ENCODE measurements at places on chromosomes 13 and 19. TPM values are rescaled to one million over a fixed set of nuclear protein-coding genes. Genes with fewer than 3 reads are reported as not detected.

- no peak overlapping the region for H3K27ac ChIP-seq
- no peak for DNase-seq
- no peaks in the 10 kb centered on the region for H3K4me1 ChIP-seq
- H3K27me3 ChIP-seq = no peaks in the 10 kb centered on the region
These were observed 8.1 kb downstream of the FAM187B start for GRCh38 chr19:35220315-35220921.

DNA sequence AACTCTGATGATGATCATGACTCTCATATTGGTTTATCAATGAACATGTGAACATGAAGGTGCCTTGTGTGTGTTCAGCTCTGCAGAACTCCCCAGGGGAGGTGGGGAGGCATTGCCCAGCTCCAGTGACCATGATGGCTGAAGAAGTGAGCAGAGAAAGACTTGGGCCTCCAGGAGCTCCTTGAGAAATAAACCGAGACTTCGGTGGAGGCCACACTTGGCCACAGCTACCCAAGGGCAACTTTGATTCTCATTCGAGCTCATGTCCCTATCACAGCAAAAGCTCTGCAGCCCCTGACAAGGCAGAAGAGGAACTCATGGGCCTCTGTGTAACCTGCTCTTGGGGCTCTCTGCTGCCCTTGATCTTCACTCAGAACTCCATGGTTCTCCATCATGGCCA is 44.1 kb upstream of the ZNF536 start:
- no peaks in the 10 kb centered on the region for H3K36me3 ChIP-seq
- no peak for DNase-seq
- H3K4me3 ChIP-seq = no peak overlapping the region
- H3K4me1 ChIP-seq = no peaks in the 10 kb centered on the region
- H3K27me3 ChIP-seq = no peaks in the 10 kb centered on the region
- H3K27ac ChIP-seq = no peak overlapping the region

GRCh38 chr19:15639596-15639995 is 1.1 kb upstream of the CYP4F3 start:
- H3K27me3 ChIP-seq = no peaks in the 10 kb centered on the region
- H3K4me1 ChIP-seq = no peaks in the 10 kb centered on the region
- no peak for DNase-seq
- H3K27ac ChIP-seq = no peak overlapping the region
- no peaks in the 10 kb centered on the region for H3K36me3 ChIP-seq

DNA sequence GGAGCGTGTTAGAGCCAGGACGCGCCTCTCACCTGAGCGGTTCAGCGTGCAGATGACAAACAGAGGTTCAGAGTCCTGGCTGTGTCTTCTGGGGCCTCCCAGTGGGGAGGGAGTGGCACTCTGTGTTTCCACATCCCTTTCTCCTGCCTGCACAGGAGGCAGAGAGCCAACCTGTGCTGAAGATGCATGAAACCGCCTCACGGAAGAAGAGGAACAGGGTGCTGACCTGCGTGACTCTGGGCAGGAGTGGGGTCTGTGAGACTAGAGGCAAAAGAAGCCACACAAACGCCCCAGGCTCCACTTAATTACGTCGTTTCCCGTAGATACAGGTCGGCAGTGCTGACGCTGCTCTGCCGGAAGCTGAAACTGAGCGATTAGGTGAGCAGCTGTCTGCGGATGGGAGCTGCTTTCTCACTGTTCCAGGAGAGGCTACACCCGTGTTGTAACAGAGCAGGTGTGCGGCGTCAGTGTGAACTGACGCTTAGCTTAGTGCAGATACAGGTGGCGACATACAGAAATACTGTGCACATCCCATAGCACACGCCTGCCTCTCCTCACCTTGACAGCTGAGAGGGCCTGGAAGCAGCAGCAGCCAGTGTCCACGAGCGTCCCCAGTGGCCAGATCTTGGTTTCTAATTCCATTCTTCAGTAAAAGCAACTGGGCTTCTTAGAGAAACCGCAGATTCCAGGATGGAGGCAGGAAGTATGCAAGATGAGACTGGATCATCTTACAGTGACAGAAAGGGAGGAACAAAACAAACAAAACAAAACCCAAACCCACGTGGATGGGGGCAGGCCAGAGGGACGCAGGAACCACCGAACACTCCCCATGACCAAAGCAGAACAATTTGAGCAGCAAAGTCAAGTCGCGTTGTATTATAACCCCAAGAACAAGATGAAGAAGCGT is 37.7 kb upstream of the MCF2L start:
- H3K27me3 ChIP-seq = no peaks in the 10 kb centered on the region
- H3K4me1 ChIP-seq = peaks cover 3% of the 10 kb centered on the region
- peak; percentile 73 for DNase-seq
- H3K4me3 ChIP-seq = no peak overlapping the region
- no peaks in the 10 kb centered on the region for H3K36me3 ChIP-seq
- peak overlapping the region; percentile 61 for H3K27ac ChIP-seq

DNA sequence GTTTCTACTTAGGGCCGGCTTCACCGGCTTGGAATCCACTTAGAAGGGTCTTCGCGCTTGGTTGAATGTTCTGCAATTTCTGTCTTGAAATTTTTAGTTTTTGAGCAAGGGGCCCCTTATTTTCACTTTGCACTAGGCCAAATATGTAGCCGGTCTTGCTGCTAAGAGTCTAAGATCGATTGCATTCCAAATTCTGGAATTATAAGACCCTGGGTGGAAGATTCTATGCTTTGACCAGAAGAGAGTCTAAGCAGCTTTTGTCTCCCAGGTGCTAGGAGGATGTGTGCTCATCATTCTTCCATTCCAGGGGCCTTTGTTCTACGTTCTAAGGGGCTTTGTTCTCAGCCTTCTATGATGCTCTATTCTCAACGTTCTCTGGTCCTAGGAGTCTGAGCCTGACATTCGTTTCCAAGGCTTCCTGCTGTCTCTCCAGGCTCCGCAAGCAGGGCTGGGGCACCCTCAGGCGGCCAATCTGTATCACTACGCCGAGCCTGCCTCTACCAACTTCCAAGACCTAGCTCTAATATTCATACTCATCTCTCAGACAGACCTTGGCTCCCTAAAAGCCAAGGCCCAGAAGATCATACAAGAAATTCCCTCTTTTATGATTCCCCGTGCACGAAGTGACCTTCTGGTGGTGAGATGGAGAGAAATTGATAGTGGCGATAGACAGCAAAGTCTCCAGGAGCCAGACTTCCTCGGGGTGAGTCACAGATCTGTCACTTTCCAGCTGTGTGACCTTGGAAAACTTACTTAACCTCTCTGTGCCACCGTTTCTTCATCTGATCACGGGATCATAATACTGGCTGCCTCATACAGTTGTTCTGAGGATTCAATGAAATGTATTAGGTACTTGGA is 982 bp upstream of the DACT3 start:
- peak overlapping the region; percentile 47 for H3K27ac ChIP-seq
- H3K36me3 ChIP-seq = no peaks in the 10 kb centered on the region
- peaks cover 25% of the 10 kb centered on the region for H3K4me1 ChIP-seq
- H3K4me3 ChIP-seq = peak overlapping the region; percentile 37

- no peaks in the 10 kb centered on the region for H3K36me3 ChIP-seq
- no peaks in the 10 kb centered on the region for H3K27me3 ChIP-seq
- no peak overlapping the region for H3K27ac ChIP-seq
- no peak overlapping the region for H3K4me3 ChIP-seq
These were observed 479.1 kb downstream of the FOXO1 start for GRCh38 chr13:40187324-40187795.

The ZNF724 gene
- total RNA-seq = 75.1 TPM

DNA sequence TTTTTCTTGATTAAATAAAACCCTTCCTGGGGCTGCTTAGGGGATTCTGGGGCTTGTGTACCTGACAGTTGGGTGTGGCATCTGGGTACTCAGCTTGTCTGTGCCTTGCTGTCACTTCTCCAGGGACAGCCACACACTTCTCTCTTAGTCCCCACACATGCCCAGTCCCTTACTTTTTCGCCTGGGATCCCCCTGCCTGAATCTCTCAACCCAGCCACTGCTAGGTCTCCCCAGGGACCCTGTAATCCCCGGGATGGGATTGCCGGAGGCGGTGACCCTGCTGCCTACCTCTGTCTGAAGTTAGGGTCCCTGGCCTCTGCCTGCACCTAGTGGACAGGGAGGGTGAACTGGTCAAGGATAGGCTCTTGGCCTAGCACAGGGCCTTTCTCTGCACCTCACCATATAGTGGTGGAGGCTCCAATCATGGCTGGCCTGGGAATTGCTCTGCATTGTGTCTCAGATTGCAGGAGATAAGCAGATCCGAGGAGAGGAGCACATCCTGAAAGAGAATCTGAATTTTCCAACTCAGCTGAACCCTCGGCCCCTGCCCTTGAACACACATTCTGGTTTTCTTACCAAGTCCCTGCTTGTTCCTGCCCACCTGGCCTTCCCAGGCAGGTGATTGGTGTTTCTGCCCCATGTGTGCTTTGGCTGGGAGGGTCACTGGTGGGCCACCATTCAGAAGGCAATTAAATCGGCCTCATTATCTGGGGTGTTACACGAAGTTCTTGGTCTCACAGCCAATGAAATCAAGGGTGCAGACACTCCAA is 8.7 kb upstream of the ZNF492 start:
- no peaks in the 10 kb centered on the region for H3K36me3 ChIP-seq
- no peaks in the 10 kb centered on the region for H3K27me3 ChIP-seq
- no peak overlapping the region for H3K4me3 ChIP-seq
- no peak for DNase-seq
- H3K4me1 ChIP-seq = no peaks in the 10 kb centered on the region

GRCh38 chr19:2186071-2186846 is 22.5 kb downstream of the DOT1L start:
- no peak overlapping the region for H3K4me3 ChIP-seq
- H3K36me3 ChIP-seq = no peaks in the 10 kb centered on the region
- no peak overlapping the region for H3K27ac ChIP-seq
- peak; percentile 39 for DNase-seq
- no peaks in the 10 kb centered on the region for H3K4me1 ChIP-seq

The FGF9 gene
- 2.4 TPM for total RNA-seq

DNA sequence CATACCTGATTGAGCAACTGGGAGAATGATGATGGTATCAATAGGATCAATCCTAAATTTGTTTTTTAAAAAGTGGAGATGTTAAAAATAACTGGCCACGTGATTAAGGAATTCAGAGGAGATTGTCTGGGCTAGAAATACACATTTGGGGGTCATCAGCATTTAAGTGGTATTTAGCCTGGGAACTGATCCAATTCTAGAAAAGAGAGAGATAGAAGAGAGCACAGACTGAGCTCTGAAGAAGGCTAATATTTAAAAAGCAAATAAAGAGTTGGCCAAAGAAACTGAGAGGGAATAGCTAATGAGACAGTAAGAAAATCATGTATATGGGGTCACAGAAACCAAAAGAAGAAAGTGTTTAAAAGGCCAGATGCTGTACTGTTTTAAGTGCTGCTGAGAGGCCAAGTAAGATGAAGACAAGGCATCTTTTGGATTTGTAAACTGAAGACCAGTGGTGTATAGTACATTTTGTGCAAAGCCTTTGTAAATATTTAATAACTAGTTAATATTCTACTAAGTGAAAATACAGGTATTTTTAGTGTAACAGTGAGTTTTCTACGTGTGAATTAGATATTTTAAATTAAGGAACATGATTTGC is 40.2 kb downstream of the UBL3 start:
- peaks cover 5% of the 10 kb centered on the region for H3K4me1 ChIP-seq
- no peaks in the 10 kb centered on the region for H3K36me3 ChIP-seq
- no peaks in the 10 kb centered on the region for H3K27me3 ChIP-seq
- no peak for DNase-seq
- no peak overlapping the region for H3K4me3 ChIP-seq

GRCh38 chr13:111317571-111318345 is 2.7 kb upstream of the TEX29 start:
- no peaks in the 10 kb centered on the region for H3K4me1 ChIP-seq
- no peaks in the 10 kb centered on the region for H3K27me3 ChIP-seq
- DNase-seq = no peak
- H3K27ac ChIP-seq = no peak overlapping the region
- no peaks in the 10 kb centered on the region for H3K36me3 ChIP-seq
- H3K4me3 ChIP-seq = no peak overlapping the region

Measured in neural progenitor cell (in vitro differentiated cells).